GM04504 (cell line): ENCODE measurements at places on chromosomes 1 and 21.

GRCh38 chr1:180151508-180151907 is 3.2 kb upstream of the QSOX1 start:
- DNase-seq, result peak; percentile 75

DNA sequence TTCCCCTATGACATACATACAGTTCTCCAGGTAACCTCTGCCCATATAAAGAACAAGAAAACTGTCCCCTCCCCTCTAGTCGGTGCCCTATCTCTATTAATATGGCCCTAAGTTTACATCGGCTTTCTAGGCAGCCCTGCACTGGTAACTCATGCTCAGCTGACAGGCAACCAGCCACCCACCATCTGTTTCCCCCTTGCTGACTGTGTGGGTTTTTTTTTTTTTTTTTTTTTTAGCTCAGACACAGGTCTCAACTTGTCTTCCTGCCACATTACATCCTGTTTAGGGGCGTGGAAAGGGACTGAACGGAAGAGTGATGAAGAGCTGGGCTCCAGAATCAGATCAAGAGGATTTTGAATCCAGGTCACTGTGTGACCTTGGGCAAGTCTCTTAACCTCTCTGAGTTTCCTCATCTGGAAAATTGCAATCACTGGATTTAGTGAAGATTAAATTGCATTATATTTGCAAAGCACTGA is 14.0 kb downstream of the LAPTM5 start:
- DNase-seq, result no peak

DNA sequence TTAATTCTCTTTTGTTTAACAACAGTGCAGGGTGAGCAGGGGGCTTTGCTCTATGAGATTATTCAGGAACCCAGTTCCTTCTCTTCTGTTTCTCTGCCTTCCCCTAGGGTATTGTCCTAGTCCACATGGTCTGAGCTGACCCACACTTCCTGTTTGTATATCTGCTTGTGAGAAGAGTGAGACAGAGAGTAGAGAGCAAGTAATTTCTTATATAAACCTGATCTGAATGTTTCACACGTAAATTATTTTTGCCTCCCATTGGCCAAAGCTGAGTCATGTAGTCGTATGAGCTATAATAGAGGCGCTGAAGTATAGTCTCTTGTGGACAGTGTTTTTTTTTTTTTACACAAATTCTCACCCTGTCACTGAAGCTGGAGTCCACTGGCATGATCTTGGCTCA is 134.2 kb upstream of the SERTAD4 start:
- no peak for DNase-seq

- DNase-seq, result no peak
Observed at GRCh38 chr21:39079617-39080016, 103.6 kb downstream of the PSMG1 start.

GRCh38 chr1:63813829-63814277 is 40.0 kb downstream of the ROR1 start:
- no peak for DNase-seq

DNA sequence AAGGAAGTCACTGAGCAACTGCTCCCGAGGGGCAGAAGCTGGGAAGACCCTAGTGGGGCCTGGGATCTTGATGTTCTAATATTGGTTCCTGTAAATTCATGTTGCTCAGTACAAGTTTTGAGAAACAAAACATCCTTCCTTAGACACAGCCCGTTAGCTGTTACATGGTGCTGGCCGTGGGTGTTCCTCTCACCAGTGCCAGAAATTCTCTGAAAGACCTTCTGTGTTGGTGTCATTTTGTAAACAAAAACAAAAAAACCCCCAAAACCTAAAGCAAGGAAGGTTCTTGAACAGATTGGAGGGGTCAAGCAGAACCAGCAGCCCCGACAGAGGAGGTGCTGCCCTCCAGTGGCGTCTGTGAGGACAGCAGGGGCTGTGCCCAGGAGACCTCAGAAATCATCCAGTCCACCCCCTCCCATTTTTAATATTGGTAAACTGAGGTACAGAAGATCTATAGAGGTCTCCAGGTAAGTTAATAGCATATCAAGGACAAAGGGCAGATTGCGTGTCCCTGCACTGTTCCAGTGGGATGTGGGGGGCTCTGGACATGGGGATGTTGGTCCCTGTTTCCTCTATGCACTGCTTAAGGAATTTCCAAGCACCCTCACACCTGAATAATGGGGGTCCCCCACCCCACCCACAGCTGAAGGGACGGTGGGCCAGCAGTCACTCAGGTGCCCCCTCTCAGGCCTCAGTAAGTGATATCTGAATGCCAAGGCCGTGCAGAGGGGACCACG is 38.2 kb downstream of the SLC2A7 start:
- DNase-seq, result peak; percentile 18

GRCh38 chr1:205582046-205582445 is 49.8 kb downstream of the ELK4 start:
- DNase-seq, result no peak

DNA sequence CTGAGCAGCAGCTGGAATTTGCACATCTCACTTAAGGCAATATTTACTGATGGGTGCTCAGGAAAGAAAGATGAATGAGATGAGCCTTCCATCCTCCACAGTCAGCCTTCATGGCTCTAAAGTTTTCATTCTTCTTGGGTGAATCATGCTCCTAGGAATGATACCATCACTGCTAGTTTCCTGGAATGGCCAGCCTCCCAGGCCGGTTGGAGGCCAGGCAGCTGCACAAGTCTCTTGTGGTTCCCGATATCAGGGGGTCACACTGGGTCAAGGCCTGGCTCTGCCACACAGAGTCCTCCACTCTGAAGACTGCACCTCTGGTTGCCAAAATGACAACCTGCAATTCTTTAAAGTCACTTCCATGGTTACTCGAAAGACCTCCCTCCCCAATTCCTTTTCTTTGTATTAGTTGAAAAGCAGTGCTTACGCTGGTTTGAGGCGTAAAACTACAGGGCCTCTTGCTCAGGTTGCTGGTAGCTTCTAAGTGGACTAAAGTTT is 46.2 kb upstream of the PALMD start:
- DNase-seq, result peak; percentile 70

DNA sequence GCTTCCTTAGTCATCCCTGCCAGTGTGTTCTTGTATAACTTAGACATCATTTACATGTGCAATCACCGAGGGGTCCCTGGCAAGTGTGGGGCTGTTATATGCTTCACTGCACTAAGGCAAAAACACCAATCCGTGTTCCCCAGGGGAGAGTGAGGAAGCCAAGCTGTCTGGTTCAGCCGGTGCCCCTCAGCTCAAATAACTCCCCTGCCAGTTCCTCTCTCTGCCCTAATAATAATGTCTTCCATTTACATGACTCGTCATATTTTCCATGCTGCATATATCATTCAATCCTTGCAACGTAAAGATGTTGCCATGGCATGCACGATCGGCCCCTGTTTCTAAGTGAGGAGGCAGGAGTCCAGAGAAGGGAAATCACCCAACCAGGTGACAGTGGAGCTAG is 24.4 kb upstream of the NDC1 start:
- no peak for DNase-seq

GRCh38 chr1:52670604-52671003 is 27.5 kb downstream of the COA7 start:
- no peak for DNase-seq

GRCh38 chr1:33971913-33972312 is 108.0 kb downstream of the HMGB4 start:
- no peak for DNase-seq

- no peak for DNase-seq
Observed at GRCh38 chr21:43006874-43007208, 32.5 kb downstream of the PKNOX1 start.

DNA sequence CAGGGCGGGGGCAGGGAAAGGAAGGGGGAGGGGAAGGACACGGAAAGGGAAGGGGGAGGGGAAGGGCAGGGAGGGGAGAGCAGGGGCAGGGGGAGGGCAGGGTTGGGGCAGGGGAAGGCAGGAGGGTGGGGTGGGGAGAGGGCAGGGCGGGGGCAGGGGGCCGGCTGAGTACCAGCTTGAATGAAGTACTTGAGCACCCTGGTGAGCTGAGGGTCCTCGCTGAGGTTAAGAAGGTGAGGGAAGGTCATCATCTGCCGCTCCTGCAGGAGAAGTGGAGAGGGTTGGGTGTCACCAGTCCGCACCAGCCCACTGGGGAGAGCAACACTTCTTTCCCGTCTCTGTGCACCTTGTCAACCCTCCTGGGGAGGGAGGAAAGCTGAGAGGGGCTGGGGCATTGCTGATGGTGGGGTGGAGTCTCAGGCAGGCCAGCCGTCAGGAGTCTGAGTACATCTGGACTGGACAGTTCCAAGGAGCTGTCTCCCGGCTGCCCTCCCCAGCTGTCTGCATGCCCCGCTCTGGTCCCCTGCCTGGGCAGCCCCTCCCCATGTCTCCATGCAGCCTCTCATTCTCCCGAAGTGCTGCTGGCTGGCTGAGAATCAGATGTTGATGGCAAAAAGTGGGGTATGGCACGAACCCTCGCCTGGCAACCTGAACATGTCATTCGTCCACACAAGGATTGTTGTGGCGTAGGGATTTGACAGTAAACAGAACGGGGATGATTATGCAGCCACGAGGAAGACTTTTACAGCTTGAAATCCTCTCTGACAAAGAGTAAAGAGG is 70.0 kb downstream of the SCCPDH start:
- DNase-seq, result no peak

GRCh38 chr1:207815913-207816291 is 64.0 kb downstream of the CD46 start:
- DNase-seq, result no peak

- DNase-seq, result no peak
Observed at GRCh38 chr1:14976256-14976655, 177.3 kb upstream of the TMEM51 start.

GRCh38 chr1:39076127-39076798 is 50.1 kb downstream of the NDUFS5 start:
- no peak for DNase-seq

- DNase-seq, result no peak
Observed at GRCh38 chr21:31558189-31558961, 101.1 kb upstream of the SOD1 start.

- DNase-seq, result no peak
Observed at GRCh38 chr1:83546874-83547273, 452.1 kb downstream of the TTLL7 start.

GRCh38 chr1:186076006-186076405 is 299.0 kb downstream of the TPR start:
- no peak for DNase-seq

- DNase-seq, result no peak
Observed at GRCh38 chr1:156584813-156585212, 5.3 kb downstream of the TTC24 start.

GRCh38 chr21:31529406-31529805 is 130.1 kb upstream of the SOD1 start:
- no peak for DNase-seq

DNA sequence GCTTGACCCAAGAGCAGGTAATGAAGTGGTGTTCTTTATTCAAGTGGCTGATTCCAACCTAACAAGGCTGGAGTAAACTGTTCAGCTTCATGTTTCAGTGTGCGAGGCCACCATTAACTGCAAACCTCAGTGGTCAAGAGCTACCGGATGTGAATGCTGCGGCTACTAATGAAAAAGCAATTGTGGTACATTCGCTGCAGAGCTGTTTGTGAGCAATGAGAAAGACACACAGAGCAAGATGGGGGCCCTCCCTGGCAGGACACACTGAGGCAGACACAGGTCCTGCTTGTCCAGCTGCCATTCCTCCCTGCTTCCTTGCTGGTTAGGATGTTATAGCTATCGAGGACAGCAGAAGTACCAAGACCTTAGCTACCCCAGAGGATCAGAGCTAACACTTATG is 26.1 kb downstream of the SYF2 start:
- no peak for DNase-seq

DNA sequence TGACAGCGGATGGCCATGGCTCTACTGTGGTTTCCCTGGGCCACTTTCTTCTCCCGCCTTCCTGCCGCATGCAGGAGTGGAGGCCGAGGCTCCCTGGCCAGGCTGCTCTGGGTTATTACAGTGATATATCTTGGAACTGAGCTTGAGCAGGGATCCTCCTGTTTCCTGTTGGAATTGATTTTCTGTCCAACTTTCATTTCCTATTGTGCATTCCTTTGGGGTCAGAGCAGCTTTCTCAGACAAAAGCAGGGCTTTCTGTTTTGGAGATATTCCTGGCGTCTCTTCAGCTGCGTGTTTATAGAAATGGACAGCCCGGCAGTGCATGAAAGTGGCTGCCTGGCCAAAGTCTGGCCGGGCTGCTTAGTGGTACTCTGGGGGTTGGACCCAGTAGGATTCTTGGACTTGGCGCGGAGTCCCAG is 146.4 kb downstream of the KIF26B start:
- no peak for DNase-seq

- DNase-seq, result no peak
Observed at GRCh38 chr1:224185208-224185607, 2.2 kb downstream of the DEGS1 start.

DNA sequence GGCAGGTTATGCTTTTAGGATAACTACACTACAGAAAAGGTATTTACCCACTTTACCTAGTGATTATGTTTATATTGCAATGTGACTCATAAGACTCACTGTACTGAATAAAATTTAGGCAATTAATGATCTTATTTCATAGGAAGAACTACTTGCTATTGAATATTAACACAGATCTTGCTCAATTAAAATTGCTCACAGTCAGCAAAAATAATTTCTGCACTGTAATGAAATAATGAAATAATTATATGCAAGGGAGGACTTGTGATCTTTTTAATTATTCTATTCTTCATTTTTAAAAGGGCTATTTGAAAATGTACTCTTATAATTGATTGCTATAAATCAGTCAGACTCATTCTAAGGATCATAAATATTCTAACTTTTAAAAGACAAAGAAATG is 48.0 kb upstream of the FOXD3 start:
- DNase-seq, result no peak

DNA sequence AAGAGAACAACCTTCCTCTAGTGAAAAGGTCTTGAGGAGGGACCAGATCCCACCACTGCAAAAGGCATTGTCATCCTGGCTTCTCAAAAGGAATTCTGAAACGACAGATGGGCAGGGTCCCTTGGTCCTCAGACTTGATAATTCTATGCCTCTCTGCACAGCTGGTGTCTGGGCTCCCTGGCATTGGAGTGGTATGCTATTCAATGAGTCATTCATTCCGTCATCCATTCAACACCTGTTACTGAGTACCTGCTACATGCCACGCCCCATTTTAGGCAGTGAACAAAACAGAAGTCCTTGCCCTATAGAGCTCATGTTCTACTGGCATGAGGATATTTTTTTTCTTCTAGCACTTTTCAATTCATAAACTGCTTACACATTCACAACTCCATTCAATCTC is 45.8 kb upstream of the HMGB4 start:
- DNase-seq, result no peak

GRCh38 chr1:208885650-208886049 is 641.5 kb upstream of the PLXNA2 start:
- DNase-seq, result no peak
